Heart right ventricle (tissue), 16 donors: ENCODE measurements at places on chromosomes 6 and 20.
A peak's percentile ranks its signal among the peaks of the same experiment; 100 is the strongest.

DNA sequence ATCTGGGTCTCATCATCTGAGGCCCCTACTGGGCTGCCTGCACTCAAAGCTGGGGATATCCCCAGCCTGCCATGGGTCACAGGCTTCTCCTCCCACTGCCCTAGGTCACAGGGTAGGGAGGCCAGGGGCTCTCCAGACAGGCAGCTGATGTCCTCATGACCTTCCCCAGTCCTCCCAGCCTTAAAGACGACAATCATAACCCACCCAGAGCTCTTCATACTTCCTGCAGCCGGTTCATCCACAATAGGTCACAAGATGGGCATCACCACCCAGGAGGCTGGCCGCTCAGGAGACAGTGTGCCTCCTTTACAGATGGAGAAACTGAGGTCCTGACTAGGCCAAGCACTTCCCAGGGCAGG, 15.2 kb downstream of the TFEB start:
- DNase-seq, result no peak

DNA sequence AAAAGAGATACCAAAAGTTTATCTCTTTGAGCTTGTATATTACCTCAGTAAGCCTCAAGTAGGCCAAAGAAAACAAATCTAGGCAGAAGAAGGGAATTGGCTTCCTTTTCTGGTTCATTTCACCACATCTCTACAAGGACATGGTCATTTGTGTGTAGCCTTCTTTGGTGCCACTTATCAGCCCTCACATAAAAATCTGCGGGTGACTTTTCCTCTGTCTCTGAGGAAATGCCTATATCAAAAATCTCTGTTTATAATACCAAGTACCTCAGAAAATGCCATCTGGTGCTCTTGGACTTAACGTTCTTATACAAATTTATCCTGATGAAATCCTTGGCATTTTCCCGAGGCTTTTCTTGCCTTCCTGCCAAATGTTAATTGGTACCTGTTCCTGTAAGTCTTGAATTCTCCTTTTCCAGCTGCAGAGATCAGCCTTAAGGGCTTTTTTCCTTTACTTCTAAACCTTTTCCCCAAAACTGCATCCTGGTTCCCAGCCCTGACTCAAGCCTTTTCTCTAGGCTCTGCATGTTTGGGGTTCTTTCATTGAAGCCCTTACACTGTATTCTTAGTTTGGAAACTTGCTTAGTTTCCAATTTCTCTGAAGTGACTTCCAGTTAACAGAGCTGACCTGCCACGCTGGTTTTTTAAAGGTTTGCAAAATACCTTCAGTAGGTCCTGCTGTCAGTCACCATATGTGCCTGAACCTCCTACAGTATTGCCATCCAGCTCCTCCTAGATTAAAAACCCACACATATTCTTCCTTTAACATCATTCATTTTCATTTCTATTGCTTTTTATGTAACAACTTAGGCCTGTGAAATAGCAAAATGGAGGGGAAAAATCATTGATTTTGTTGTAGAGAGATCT, 191.2 kb upstream of the PREP start:
- no peak for DNase-seq

DNA sequence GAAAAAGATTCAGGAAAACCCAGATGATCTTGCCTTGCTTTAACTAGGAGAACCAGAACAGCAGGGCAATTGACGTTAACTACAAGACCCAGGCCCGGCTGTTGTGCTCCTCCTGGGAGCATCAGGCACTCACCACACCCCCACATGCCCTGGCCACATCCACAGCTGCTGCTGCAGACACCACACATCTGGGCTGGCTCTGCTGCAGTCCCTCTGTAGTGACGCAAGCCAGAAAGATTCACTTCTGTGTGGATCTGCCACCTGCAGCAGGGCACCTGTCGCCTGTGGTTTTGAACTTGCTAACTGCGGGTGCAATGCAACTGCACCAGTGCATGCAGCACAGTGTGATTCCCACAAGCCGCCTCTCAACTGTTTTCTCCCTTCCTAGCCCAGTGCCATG, 228.8 kb downstream of the SYNDIG1 start:
- no peak for DNase-seq

GRCh38 chr20:21739161-21739560, 33.7 kb downstream of the PAX1 start:
- DNase-seq, result no peak

DNA sequence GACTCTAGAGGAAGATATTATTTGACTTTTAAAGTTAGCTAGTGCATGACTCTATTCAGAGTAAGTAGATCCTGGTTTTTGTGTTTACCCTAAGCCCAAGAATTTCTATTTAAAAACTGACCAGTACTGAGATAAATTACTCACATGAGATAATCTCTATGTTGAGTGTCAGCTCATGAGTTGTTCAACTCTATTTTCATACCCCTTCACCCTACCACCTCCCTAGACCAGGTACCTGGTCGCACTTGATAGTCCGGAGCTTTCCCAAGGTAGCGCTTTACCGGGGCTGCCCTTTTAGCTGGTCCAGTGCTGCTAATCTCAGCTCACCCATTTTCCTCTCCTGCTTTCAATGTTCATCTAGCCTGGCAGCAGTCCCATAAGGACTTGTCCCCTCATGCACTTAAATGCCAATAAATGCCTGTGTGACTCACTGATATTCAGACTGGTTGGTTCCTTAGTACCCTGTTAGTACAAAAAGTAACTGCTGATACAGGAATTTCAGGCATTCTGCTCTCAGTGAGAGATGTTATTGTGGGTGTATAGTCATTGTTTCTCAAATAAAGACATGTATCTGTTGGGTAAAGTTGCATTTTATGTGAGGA, 503.9 kb downstream of the ADGRB3 start:
- DNase-seq, result peak; percentile 43

- DNase-seq, result no peak
Observed at GRCh38 chr20:49187330-49187850, 744 bp downstream of the STAU1 start.

GRCh38 chr20:59040667-59041066, 1.9 kb downstream of the PRELID3B start:
- DNase-seq, result no peak

DNA sequence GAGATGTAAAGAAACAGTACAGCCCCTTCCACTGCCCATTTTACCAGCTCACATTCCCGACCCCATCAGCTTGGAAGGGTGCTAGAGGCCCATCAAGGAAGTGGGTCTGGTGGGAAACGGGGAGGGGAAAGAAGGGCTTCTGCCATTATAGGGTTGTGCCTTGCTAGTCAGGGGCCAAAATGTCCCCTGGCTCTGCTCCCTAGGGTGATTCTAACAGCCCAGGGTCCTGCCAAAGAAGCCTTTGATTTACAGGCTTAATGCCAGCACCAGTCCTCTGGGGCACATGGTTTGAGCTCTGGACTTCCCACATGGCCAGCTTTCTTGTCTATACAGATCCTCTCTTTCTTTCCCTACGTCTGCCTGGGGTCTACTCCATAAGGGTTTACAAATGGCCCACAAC, 10.6 kb upstream of the ZNF76 start:
- DNase-seq, result no peak

DNA sequence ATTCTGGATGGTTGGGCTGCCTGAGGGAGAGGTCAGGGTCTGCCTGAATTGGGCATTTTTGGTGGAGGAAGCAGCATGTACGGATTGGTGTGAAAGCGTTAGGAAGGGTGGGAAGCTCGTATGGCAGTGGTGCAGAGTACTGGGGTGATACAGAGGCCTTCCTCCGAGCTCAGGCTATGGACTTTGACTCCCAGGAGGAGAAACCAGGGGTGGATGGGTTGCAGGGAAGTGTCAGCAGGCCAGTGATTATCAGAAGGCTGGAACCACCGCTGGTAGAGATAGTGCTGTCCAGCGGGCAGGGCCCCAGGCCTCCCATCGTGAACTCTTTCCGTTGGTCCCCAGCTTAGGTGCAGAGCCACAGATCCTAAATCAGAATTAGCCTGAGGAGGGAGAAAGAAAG, 5.3 kb downstream of the WFDC5 start:
- DNase-seq, result no peak

DNA sequence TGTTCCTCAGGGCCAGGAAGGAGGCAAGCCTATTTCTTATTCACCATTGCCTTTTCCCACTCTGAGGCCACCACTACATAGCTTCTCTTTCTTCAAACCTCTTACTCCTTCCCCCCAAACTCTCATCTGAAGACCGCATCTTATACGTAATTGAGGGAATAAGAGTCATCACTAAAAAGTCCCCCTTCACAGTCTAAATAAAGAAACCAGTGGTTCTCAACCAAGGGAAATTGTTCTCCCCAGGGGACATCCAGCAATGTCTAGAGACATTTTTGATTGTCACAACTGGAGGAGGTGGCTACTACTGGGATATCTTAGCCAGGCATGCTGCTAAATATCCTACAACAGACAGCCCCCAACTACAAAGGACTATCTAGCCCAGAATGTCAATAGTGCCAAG, 327.6 kb upstream of the CNR1 start:
- no peak for DNase-seq

- DNase-seq, result no peak
Observed at GRCh38 chr6:82571455-82571854, 207.8 kb downstream of the TPBG start.

DNA sequence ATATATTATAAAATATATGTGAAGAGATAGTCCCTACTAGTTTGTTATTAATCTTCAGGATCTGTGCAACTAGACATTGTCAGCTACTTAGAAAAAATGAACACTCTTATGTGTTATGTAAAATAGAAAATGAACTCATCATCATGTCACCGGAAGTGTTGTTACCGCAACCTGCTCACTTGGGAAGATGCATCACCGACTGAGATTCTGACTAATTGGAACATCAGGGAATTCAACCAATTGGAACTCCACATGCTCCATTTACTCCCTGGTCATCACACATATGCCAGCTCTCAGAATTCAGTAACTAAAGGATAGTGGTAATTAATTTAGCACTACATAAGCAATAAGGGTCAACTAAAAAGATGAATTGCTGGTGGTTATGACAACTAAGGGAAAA, 16.7 kb upstream of the B3GAT2 start:
- no peak for DNase-seq

DNA sequence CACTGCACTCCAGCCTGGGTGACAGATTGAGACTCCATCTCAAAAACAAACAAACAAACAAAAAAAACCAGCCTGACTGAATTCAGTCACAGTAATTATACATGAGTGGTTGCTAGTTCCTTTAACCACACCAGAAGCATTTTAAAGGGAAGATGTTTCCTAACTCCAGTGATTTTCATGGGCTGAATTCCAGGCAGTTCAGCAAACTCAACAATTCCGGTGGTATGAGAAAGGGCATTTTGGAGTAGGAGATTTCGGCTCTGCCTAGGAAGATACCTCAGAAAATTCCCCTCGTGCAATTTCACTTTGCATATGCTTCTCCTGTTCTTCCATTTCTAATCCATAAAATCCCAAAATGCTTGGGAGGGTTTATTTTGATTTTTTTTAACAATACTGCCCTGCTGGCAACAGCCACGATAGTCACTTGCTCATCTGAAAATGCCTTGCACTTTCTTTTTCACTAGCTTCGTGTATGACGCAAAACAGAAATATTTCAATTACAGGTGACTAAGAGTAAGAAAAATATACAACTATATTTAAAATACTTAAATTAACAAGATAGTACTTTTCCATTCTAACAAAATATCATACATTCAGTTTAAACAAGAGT, 48.3 kb upstream of the IPCEF1 start:
- no peak for DNase-seq

- DNase-seq, result no peak
Observed at GRCh38 chr20:32012159-32012688, 2.0 kb downstream of the CCM2L start.

DNA sequence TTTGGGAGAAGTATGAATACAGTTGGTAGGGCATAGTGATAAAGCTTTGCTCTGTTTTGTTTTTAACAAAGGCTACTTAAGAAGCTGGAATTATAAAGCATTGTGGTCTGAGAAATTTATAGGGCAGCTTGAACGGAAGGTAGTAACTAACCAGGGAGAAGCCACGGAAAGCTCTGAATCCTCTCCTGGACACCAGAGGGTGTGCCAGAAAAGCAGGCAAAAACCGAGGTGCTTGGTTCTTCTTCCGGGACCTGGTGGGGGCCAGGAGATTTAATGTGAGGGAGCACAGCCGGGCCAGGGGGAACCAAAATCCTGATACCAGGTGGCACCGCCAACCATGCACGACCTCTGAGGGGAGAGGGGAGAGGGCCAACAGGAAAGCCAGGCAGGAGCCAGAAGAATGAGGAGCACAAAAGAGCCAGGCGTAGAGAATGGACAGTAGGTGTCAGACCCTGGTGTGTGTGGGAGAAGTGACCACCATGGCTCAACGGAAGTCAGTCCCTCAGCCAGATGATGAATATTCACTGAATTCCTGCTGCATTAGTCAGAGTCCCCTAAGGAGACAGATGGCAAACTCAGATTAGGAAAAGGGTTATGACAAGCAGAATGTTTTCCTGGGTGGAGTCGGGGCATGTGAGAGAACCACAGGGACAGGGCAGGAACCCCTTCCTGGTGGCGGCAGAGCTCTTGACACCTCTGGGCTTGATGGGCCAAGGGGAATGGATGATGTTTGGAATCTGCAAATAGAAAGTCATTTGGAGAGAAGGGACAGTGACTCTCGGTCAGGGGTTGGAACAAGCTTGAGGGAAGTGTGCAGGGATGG, 262.3 kb downstream of the ZNF217 start:
- DNase-seq, result peak; percentile 6

DNA sequence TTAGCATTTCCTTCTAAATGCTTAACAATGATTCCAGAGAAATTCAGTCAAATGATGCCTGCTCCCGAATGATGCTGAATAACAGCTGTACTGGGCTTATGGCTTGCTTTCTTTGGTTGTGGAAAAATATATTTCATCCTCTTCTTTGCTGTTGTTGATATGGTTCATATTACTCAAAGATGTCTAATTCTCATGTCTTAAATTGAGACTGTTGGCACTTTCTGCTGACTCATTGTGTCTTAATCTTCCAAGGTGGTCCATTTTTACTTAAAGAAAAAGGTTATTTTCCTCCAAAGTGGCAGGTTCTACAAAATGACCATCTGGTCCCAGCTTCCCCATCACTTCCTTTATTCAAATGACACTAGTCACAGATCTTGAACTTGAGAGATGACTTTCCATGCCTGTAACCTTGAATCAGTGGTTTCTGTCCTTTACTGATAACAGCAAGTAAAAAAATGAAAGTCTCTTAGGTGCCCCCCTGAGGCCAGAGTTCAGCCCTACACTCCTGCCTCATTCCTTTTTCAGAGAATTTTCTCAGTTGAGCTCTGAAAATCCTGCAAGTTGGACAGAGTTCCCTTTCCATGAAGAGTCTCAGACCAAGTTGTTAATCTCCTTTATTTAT, 6.9 kb downstream of the SNAP25 start:
- DNase-seq, result no peak

- DNase-seq, result no peak
Observed at GRCh38 chr6:14873101-14873500, 372.8 kb upstream of the JARID2 start.

DNA sequence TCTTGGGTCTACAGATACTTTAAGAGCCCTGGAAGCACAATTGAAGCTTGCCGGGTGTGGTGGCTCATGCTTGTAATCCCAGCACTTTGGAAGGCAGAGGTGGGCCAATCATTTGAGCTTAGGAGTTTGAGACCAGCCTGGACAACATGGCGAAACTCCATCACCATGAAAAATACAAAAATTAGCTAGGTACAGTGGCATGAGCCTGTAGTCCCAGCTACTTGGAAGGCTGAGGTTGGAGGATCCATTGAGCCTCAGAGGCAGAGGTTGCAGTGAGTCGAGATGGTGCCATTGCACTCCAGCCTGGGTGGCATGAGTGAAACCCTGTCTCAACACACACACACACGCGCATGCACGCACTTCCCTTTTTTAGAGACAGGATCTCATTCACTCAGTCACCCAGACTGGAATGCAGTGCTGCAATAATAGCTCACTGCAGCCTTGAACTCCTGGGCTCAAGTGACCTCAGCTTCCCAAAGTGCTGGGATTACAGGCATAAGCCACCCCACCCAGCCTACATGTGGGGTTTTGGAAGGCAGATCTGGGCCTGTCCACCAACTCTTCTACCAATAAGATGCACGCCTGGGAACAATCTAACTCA, 182.5 kb upstream of the JARID2 start:
- DNase-seq, result peak; percentile 26
